ENCODE measurements at places on chromosomes 11 and 22.

- no peak for DNase-seq
Observed at GRCh38 chr11:2475136-2475918, 30.5 kb downstream of the KCNQ1 start.

- DNase-seq = no peak
Observed at GRCh38 chr11:9462806-9463537, 2.2 kb downstream of the ZNF143 start.

DNA sequence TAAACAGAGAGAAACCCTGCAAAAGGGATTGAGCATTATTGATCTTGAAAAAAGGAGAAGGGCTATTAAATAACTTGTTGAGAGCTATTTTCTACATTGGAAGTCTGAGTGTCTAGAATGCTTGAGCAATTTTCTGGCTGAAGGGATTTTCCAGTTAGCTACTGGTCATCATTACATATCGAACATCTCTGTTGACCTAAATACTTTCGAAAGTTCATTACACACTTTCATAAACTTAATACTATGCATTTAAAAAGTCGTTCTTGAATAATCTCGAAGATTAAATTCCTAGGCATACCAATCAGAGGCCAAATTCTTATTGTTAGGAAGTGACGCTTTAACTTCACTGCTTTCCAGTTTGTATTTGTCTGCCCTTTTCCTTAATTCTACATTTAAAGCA, 13.7 kb downstream of the ETS1 start:
- DNase-seq = no peak

GRCh38 chr11:73157101-73158010, 15.2 kb upstream of the FCHSD2 start:
- no peak for DNase-seq

DNA sequence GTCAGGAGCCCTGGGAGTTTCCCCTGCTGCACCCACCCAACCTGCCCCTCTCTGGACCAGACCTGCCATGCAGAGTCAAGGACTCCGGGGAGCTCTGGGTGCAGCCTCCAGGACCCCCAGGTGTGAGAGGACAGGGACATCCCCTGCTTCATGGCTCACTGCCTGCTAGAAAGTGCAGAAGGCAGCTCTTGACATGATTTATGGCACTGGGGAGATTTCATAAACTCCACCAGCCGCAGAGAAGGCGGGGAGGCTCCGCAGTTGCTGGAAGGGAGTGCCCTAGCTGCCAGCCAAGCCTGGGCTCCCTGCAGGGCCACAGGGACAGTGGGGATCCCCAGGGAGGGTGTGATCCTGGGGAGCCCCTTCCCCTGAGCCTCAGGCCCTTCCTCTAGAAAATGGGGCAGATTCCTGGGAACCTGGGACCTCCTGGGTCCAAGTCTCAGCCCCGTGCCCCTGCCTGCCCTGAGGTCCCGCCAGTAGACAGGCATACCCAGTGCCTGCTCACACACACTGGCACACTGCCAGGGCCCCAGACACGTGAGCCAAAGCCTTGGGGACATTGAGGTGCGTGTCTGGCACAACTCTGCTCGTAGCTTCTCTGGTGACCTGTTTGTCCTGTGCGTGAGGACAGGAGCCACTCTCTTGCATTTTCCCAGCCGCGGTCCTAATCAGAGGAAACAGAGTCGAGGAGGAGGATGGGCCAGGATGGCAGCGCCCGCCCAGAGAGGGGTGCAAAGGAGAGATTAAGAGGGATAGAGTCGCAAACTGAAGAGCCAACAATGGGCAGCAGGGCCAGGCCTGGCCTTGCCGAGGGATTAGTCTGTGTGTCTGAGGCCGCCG, 13.8 kb downstream of the CABP7 start:
- no peak for DNase-seq

GRCh38 chr11:72812967-72813739, 1.1 kb upstream of the ATG16L2 start:
- peak; percentile 51 for DNase-seq

GRCh38 chr22:45786726-45787125, 115.1 kb downstream of the ATXN10 start:
- DNase-seq = no peak

DNA sequence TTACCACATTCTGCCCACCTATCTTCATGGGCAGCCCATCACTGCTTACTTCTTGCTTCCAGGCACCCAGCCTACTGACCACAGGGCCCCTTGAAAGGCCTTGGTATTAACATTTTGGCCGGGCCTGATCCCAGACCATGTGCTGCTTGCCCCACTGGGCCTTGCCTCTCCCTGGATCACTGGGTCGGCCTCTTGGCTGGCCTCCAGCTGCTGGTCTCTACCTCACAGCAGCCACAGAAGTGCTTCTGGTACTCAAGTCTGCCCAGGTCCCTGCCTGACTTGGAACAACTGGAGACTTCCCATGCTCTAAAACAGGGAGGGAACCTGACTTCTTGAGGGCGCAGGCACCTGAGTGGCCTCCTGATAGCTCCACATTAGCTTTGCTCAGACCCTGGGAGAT, 63.6 kb downstream of the THAP12 start:
- no peak for DNase-seq

- DNase-seq = no peak
Observed at GRCh38 chr11:17753153-17753552, 18.6 kb downstream of the KCNC1 start.

GRCh38 chr11:65429068-65429681, 6.6 kb downstream of the NEAT1 start:
- DNase-seq = no peak

DNA sequence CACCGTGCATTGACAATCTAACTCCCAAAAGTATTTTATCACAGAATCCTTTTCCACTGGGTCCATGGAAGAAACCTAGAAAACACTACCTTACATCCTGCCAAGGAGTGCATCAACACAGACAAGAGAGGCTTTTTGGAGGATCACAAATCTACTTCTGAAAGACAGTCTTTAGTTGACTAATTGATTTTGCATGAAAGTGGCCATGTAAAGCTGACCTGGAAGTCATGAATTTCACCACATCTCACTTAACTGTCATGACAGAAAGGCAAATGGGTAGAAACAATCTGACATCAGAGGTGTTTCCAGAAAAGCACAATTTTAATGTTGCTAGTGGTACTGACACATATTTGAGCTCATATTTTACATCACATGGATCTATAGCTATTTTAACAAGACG, 101.6 kb downstream of the FAM76B start:
- no peak for DNase-seq

DNA sequence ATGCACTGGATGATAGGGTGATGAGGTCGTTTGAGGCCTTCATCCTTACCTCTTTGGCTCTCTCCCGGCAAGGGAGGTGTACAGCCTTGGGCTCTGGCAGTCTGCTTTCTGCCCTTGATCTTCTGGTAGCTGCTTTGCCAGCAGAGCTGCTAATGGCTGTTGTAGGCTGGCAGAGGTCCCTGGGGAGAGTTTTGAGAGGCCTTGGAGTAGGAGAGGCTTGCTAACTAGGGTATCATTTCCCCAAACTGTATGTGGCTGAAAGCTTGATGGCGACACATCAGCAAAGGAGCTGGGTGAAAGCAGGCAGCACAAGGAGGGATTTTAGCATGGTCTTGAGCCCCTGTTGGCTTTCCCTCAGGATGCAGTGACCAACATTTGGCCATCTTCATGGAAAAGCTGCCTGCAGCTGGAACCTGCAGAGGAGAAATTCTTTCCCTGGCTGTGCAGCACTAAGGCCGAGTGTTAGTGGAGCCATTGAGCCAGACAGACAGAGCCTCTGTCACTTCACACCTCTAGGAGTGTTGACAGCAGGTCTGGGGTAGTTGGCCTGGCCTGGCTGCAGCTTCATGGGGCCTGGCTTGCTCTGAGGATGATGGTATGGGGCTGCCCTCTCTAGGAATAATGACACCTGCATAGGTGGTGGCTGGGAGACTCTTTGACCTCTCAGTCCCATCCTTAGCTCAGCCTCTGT, 3.5 kb upstream of the AMPD3 start:
- no peak for DNase-seq

DNA sequence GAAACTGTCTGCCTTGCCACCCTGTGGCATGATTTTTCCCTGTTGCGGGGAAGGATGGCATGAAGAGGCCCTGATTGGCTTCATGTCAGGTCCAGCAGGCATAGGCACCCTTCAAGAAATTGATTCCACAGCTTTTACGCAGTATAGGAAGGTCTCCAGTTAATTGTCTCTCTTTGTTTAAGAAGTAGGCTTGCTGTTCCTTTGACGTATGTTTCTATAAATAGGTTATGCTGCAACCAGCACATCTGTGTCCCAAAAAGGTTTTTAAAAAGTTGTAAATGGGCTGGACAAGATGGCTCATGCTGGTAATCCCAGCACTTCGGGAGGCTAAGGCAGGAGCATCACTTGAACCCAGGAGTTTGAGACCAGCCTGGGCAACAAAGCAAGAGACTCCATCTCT, 62.6 kb downstream of the CD6 start:
- DNase-seq = no peak

GRCh38 chr22:38075105-38075825, 8.7 kb downstream of the SLC16A8 start:
- no peak for DNase-seq

DNA sequence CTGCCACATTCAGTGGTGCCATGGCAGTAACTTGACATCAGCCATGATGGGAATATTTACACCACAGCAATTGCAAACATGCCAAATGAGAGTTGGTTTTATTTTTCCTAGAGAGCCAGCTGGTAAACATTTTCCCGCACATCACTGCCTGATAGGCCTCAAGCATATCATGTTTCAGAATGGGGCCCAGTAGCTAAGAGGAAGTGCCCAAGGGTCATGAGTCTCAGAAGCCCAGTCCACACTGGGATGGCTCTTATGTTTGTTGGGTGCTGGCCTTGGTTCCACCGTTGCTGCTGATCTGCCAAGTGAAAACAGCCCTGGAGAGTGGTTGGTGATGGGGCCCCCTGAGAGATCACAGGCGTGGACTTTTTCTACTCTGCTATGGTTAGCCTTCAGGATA, 64.3 kb upstream of the NAV2 start:
- no peak for DNase-seq

- DNase-seq = no peak
Observed at GRCh38 chr11:9774591-9775397, 110.9 kb downstream of the SWAP70 start.

DNA sequence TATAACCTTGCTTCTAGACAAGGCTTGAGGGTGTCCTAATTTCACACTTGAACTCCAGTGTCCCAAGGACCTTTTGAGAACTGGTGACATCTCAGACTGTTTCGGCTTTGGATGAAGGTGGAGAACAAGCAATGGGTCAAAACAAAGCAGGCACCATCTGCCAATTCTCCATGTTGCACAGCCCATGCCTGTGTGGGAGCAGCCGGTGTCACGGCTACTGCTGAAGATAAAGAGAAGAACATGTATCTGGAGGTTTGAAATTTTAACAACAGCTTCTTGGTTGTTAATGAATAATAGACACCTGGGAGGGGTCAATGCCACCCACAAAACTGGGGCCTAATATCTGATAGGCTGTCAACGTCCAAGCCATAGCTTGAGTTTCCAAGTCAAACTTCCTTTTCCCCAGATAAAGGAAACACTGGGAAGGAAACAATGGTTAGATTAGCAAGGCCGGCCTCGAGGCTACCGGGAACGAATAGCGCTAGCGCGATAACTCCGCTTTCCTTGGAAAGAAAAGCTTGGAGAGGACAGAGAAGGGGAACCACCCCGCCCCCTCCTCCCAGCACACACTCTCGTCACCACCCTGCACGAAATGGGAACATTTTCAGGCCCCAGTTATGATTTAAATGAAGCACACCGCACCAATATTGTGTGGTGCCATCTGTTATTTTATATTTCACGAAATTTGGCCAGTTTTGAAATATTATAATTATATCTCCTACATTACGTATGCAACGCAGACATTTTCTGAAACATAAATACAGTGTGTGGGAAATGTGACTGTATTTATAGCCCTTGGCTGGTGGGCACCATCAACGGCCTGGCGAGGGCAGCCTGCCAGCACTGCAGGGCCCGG, 21.8 kb upstream of the OPCML start:
- DNase-seq = no peak

GRCh38 chr22:38725900-38726655, 20.3 kb downstream of the GTPBP1 start:
- no peak for DNase-seq

GRCh38 chr22:41447435-41448188, 1.0 kb upstream of the TOB2 start:
- DNase-seq = peak; percentile 37

- DNase-seq = no peak
Observed at GRCh38 chr11:115803073-115803740, 299.0 kb upstream of the CADM1 start.

GRCh38 chr22:41491374-41492100, 22.6 kb downstream of the ACO2 start:
- no peak for DNase-seq

GRCh38 chr11:59208956-59209355, 3.8 kb downstream of the MPEG1 start:
- DNase-seq = no peak

DNA sequence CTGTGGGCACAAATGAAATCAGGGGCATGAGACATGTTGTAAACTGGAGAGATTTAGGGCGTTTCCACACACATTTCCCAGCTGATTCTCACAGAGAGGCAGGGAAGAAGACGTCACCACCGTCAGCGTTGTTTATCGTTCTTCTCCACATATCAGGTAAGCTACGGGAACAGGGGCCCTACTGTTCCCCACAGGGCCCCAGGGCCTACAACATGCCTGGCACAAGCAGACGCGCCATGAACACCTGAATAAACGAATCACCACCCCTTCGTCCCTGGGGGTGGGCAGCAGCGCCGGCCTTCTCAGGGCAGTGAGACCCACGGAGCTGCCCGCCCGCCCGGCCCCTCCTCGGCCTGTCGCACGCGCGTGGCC, 342 bp downstream of the EFCAB6 start:
- no peak for DNase-seq

GRCh38 chr11:85810521-85810870, 445 bp downstream of the SYTL2 start:
- no peak for DNase-seq

DNA sequence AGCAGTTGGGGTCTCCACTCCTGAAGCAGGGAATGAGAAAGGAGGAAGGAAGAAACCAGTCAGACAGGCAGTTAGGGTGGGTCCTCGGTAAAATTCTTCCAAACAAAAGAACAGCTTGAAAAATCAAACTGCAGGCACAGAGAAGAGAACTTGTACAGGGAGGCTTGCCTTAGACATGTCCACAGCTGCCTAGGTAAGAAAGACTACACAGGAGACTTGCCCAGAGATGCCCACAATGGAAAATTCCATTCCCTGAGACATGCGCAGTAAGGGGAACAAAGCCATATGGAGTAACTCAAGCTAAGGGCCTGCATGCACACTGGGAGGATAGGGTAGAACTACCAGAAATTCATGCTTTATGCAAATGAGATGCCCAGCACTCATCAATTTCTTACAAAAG, 9.8 kb downstream of the KCNJ11 start:
- no peak for DNase-seq

DNA sequence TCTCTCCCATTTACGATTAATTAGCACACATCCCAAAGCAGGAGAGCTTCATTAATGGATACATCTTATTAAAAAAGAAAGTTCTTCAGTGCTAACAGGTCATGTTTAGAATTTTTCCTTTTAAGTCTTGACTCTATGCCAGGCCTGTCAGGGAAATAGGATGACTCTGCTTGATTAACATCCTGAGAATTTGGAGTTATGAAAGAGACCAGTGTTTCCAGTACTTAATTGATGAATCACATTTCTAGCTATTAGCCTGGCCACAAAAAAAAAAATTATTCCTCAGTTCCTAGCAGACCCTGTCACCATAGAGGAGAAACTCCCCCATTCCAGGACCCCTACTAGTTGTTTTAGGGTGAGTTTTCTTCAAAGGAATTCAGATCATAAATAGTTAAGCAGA, 23.6 kb upstream of the ME3 start:
- no peak for DNase-seq

All from GOT3 (cell line).